ENCODE measurements at places on chromosomes 7 and 10.

DNA sequence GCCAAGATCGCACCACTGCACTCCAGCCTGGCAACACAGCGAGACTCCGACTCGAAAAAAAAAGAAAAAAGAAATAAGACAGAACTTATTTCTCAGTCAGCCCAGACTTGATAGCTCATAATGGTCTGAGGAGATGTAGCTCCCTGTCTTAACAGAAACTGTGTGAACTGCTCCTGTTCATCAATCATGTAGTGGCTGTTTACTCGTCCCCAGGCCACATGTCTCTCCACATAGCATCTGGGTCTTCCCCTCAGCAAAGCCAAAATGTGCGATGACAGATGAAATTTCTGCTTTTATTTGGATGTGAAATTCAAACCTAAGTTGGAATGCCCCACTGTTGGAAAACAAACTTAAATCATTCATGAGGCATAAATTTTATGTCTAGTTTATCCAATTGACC, 219.0 kb downstream of the CACNA2D1 start:
- no peak for DNase-seq

GRCh38 chr7:88772776-88773175, 13.3 kb downstream of the ZNF804B start:
- no peak for DNase-seq

DNA sequence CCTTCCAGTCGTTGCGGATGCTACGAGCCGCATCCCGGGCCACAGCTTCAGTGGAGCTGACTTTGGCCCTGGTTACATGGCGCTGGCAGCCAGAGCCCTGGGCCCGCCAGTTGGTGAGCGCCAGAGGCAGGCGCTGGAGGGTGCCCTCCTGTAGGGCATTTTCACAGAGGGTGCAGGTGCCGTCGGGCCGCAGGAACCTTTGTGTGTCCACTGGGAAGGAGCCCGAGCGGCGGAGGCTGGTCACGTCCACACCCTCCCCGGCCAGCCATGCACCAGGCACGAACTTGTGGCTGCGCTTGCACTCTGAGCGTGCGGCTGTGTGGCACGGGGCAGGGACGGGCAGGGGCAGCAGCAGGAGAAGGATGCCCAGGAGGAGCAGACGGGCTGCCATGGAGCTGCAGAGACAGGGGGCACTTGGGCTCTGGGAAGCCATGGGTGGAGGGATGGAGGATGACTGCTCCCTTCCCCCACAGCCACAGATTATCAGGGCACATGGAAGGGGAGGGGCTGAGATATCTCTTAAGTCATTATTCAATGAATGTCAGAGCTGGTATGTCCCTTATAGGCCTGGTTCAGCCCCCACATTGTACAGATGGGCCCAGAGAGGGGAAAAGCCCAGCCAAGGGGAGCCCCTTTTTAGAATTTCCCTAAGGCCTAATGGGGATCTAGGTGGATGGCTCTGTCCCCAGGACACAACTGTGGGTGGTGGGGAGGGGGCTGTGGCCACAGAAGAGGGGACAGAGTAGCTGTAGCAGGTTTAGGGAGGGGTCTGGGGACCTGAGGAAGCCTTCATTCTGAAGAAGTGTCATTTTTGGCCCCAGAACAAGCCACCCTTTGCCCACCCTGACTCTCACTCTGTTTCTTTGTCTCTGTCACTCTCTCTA, 1.8 kb downstream of the PRF1 start:
- DNase-seq, result no peak

DNA sequence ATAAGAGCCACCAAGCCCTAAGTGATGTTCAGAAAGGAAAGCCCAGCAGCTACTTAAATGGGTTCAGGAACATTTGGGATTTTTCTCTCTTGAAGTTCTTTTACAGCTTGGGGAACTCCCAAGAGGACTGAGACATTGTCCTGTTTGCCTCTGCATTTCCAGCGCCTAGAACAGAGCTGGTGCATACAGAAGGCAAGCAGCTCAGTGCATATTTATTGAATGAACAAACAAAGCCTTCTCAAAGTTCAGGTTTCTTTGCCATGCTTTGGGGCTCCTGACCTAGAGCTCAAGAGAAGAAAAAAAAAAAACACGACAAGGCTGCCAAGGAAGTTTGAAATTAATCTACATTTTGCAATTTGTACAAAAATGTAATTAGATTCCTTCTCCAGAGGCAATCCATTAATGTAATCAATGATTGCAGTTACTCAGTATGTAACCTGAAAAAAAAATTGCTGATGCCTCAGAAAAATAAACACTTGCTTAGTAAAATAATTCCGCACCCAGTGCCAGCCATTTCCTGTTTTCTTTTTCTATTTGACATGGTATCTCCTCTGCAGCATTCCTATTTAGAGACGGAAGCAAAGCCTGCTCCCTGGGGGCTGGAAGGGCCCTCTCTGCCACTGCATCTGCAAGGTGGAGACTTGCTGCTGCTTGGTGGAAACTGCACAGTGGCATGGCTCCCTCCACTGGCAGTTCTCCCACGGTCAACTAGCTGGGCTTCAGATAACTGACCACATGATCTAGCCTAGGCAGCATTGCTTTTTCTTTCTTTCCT, 157.3 kb downstream of the TMEM178B start:
- no peak for DNase-seq

DNA sequence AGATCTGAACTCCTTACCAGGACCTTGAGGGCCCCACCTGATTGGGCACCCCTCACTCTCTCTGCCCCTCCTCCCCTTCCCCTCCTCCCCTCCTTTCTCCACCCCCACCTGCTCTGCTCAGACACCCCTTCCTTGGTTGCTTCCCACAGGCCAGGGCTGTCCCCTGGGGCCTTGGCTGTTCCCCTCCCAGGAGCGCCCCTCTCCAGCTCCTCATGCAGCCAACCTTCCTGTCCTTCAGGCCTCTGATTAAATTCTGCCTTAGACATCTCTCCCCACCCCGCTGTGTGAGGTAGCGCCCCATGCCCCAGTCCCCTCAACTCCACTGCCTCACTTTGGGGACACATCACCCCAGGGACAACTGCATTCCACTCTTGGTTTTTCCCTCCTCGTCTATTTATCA, 32.4 kb downstream of the HTRA1 start:
- no peak for DNase-seq

DNA sequence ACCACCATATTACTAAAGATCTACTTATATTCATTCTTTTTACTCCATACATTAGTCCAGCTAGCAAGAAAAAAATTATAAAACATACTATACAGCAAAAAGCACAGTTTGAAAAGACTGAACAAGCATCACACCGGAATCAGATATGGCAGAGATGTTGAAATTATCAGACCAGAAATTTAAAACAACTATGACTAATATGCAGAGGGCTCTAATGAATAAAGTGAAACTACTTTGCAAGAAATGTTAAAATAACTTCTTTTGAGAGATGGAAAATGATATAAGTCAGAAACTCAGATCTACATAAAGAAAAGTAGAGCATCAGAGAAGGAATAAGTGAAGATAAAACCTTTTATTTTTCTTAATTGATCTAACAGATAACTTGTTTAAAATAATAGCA, 50.9 kb downstream of the SGCE start:
- no peak for DNase-seq

DNA sequence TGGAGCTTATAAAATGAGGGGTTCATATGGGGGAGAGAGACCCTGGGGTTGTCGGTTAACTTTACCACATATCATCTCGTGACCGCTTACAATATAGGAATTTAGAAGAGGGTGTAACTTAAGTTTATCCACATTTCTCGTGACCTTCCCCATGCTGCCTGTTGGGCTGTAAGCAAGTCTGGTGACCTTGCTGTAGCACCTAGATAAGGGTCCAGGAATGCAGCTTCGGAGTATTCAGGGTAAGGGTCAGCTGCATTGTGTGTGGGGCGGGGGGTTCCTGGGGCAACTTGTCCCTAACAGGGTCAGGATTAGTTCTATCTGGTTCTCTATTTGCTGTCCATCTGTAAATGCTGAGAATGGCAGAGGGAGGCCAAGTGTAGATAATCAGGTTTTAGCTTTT, 1.3 kb upstream of the CHST3 start:
- DNase-seq, result no peak

GRCh38 chr7:23346316-23346715, 47.2 kb downstream of the MALSU1 start:
- no peak for DNase-seq

GRCh38 chr7:121054925-121055324, 66.4 kb downstream of the CPED1 start:
- DNase-seq, result no peak

- DNase-seq, result no peak
Measured at GRCh38 chr10:71536332-71536731, 139.6 kb downstream of the CDH23 start.

DNA sequence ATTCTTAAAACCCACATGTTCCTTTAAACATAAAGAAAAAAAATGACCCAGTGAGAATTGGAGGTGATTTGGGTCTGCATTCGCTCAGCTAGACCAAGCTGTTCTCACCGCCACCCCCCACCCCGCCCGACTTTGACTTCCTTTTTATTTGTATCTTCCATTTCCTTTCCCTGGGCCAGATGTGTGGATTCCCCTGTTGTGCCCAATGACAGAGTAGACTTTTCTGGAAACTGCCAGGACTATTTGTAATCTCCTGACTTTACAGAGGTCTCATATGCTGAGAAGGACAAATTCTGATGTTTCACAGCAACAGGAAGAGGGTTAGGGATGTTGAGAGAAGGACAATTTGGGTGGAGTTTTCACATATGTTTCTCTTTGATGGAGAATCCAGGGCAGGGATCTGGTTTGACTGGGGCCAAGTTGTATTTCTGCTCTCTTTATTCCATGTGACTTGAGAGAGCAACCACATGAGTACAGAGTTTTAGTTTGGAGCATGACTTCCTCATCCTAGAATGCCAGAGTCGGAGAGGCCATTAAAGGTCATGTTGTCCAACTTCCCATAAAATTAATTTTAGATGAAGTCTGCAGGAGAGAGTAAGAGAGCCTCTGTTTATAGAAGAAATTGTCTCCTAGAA, 1023.2 kb downstream of the LRMDA start:
- no peak for DNase-seq

DNA sequence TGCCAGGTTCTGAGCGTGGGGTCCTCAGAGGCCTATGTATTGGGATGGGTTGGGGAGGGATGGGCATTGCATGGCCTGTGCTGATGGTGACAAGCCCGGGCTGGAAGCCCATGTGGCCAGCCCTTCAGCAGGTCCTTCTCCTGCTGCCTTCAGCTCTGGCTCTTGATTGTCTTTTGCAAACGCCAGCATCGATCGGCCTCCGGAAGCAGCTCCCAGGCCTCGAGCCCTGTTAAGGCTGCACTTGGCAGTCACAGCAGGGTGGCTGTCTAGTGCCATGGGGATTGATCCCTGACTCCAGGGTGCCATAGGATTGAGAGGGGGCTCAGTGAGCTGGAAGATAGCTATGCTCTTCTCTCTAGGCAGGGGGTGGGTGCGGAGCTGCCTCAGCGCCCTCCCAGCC, 51.4 kb downstream of the CDH23 start:
- DNase-seq, result no peak

- DNase-seq, result no peak
Measured at GRCh38 chr10:77249901-77250459, 387.6 kb downstream of the KCNMA1 start.

GRCh38 chr10:69321865-69322264, 43.6 kb downstream of the HK1 start:
- DNase-seq, result no peak

GRCh38 chr7:75727881-75728593, 10.7 kb downstream of the HIP1 start:
- no peak for DNase-seq

DNA sequence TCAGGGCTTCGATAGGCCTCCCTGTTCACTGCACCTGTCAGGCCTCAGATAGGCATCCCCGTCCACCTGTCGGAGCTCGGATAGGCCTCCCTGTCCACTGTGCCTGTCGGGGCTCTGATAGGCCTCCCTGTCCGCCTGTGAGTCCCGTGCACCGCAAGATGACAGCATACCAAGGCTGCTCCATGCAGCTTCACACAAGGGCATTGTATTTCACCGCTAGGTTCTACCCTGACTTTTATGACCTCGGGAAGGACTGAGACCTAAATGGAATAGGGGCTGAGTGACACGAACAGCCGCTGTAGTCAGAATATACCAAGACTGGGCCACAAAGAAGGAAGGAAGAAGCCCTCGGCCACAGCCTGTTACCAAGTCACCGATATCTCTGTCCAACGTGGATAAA, 271.2 kb downstream of the DIP2C start:
- no peak for DNase-seq

DNA sequence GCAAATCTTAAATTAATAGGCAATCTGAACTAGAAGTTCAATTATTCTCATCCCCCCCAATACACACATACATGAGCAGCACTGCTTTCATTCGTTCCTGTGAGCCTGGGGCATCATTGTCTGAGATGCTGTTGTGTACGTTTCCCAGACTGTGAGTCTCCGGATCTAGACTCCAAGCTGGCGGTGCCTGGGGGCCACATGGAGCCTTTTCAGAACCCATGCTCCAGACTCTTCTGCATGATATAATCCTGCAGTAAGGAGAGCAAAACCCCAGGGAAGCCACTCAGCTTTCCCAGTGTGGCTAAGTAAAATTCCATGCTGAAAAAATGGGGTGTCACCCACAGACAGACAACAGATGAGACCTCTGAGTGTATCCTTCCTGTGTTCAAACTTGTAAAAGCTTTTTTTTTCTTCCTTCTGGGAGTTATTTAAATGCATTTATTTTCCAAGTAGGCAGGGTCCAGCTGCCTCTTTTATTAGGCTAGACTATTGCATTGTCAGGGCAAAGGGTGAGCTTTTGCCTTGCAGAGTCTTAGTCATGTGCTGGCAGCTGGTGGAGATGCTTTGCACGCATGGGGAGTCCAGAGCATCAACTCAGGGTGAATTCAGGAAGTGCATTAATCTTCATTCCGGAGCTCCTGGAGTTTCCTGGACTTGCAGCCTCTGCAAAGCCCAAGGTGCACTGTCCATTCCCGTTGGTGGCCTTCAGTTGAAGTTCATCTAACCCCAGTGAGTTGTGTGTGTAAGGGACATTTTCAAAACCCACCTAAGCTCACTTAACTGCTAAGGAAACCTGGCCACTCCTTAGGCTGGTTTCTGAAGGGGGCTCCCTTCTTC, 185.7 kb upstream of the ADO start:
- DNase-seq, result peak; percentile 83

DNA sequence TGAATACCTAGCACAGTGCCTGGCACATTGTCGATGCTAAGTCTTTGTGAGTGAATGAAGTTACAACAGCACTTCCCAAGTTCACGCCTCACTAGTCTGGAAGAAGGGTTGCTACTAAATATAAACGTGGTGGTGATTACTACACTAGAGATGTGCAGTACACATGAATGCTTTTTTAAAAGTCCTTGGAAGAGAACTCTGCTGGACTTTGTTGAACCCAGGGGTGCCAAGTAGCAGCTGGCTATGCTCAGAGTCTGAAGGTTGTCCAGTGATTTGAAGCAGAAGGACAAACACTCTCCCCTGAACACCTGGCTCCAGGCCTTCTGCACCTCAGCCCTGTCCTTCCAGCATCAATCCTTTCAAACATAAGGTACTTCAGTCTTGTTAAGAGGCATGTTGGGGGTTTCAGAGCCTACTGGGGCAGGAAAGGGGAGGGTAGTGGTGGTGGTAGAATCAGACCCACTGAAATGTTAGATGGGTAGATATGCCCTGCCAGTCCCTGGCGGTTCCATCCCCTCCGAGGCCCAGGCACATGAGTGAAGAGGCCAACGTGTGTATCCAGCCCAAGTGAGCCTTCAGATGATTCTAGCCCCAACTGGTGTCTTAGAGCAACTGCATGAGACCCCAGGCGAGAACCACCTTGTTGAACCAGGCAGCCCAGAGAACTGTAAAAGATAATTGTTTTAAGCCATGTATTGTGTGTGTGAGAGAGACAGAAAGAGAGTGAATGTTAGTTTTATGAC, 94.4 kb downstream of the TAX1BP1 start:
- DNase-seq, result no peak

Measured in HFF-Myc (cell line).